ENCODE measurements at places on chromosomes 3 and 15.

DNA sequence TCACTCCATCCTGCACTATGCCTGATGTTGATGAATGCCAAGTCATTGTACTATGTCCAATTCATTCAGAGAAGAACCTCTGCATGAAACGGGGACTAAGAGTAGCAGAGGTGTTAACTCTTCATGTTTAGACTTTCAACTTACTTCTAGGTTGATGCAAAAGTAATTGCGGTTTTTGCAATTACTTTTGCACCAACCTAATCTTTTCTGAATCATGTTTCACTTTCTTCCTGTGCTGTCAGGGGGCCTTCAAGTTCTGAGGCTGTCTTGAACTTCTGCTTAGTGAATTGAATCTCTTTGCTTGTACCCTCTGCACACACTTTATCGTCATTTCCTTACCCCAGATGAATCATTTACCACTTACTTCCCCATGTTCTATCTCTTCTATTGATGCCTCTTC is 636.2 kb downstream of the NAALADL2 start:
- DNase-seq, result no peak

GRCh38 chr15:63718590-63719035 is 115.1 kb downstream of the HERC1 start:
- peak; percentile 64 for DNase-seq

- no peak for DNase-seq
These were observed 22.8 kb downstream of the DUOX2 start for GRCh38 chr15:45091161-45091560.

GRCh38 chr3:73459711-73460110 is 165.0 kb downstream of the PDZRN3 start:
- DNase-seq, result no peak

GRCh38 chr3:123941121-123941520 is 19.9 kb downstream of the CCDC14 start:
- peak; percentile 16 for DNase-seq

DNA sequence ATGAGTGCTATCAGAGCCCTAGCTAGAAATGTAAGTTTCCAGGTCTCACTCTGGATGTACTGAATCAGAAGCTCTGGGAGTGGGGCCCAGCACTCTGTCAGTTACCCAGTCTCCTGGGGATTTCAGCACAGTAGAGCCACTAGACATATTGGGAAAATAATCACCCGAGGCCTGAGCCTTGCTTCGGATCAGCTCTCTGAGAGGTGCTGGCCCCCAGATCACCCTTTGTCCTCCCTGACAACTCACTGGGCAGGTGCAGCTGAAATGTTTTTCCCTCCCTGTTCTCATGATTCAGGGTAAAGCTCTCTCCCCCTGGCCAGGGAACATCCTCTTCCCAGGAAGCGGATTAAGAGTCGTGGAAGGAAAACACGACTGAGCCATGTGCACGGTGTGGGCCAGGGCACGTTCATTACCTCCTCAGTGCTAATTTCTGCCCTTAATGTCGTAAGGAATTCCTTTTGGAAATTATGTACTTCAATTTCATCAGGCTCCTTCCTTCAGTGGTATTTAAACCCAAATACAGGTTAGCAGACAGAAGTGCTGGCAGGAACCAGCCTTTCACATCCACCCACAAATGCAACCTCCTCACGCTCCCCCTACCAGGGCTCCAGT is 296.7 kb upstream of the LYSMD4 start:
- DNase-seq, result no peak

DNA sequence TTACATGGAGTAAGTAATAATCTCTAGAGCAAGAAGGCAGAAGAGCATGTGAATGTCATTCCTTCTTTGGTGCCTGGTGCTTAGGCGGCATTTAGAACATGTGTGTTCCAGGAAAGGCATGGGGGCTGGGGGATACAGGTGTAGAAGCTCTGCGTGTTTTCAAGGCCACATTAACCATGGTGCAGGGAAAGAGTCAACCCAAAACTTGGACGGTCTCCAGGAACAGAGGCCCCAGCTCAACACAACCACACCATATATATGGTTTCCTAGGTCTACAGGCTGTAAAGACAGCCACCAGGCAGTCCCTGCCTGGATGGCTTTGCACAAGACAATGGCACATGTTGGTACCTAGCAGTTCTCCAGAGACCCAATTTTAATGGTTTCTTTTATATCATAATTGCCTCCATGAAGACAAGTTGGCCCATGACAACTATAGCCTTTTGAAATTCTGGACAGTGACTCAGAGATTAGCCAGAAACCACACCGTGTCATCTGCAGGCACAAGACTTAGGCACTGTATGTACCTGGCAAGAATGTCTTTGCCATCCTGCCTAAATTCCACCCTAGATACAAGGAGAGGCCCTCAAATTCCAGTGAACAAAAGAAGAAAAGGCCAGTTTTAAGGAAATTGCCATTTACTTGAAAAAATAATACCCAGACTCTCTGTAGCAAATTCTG is 25.0 kb upstream of the DGKG start:
- no peak for DNase-seq

DNA sequence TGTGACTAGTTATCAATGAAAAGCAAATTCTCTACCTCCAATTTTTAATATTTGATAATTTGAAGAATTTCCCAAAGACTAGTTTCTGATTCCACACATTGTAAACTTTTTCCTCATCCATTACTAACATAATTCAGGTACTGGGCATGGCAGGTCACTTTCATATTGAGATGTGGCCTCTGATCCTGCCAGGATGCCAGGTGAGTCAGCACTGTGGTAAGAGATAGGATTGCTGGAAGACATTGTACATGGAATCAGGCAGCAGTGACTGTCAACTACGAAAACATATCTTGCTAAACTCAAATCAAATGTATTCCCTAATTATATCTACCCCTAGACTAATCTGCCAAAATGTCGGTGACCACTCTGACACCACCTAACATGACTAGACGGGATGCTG is 33.2 kb upstream of the POU1F1 start:
- DNase-seq, result no peak

DNA sequence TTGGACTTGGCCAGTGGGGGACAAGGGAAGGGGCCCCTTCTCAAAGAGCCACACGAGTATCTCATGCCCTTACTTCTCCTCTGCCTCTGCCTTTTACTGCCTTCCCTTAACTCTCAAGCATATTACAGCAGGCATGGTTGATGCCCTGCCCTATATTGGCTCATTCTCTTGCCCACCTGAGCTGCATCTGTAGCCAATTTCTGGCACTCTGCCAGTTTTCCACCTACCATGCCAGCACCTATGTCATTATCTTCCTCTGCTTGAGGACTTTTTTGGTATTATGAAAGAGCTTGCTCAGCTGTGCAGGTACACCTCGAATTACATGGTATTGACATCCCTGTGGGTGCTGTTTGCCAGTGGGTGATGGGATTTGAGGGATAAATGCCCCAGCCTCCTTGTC is 181.8 kb downstream of the OXSM start:
- no peak for DNase-seq

DNA sequence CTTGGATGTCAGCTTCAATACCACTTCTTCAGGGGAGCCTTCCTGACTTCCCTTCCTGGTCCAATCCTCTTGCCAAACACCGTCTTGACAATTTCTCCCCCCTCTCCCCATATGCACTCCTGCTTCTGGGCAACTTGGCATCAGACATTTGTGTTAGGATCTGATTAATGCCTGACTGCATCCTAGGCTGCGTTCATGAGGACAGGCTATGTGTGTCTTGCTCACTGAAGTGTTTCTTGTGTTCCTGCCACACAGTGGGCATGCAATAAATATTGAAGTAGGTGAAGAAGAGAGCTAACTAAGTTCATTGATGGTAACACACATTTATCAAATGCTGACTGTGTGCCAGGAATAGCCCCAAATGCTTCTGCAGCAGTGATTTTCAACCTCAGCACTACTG is 36.4 kb upstream of the WNT5A start:
- DNase-seq, result no peak
